Glomerular endothelial cell (primary cell): ENCODE measurements at places on chromosomes 13 and 19.

DNA sequence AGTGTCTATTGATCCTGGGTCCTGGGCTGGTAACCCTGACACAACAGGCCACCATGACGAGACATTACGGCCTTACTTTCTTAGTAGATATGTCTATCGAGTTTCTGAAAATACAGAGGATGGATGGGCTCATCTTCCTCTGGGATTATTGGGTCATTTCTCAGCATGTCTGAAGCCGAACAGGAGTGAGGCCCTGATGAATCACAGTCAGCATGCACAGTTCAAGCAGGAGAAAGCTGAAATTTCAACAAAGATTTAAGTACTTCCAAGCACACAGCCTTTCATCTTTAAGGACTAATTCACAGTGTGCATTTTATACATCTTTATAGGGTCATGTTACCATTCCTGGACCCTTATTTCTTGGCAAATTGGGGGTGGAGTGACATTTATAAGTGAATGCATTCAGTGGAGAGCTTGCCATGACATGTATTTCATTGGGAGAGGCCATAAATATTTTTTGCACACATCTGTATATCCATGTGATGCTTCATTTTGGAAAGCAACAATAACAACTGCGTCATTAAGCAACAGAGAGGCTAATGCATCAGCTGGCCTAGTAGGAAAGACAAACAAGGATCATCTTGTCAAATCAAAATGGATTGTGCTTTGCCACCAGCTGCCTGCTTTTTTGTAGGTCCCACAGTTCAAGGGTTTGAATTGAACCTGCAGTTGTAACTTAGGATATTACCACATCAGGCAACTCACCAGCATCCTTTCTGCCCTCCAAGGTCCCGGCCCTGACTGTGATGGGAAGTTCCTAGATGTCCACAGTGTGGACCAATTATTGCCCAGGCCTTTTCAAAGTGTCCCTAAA, 143.5 kb downstream of the DNAJC15 start:
- DNase-seq, result no peak

GRCh38 chr19:30320916-30321315, 51.3 kb upstream of the ZNF536 start:
- no peak for DNase-seq

- DNase-seq, result no peak
These were observed 10.9 kb upstream of the TLE5 start for GRCh38 chr19:3073159-3073563.

GRCh38 chr19:2719920-2720776, 1.0 kb downstream of the DIRAS1 start:
- no peak for DNase-seq

- no peak for DNase-seq
These were observed 707 bp upstream of the KLK8 start for GRCh38 chr19:51002089-51002532.

GRCh38 chr19:36916991-36917390, 859 bp downstream of the ZNF568 start:
- no peak for DNase-seq

DNA sequence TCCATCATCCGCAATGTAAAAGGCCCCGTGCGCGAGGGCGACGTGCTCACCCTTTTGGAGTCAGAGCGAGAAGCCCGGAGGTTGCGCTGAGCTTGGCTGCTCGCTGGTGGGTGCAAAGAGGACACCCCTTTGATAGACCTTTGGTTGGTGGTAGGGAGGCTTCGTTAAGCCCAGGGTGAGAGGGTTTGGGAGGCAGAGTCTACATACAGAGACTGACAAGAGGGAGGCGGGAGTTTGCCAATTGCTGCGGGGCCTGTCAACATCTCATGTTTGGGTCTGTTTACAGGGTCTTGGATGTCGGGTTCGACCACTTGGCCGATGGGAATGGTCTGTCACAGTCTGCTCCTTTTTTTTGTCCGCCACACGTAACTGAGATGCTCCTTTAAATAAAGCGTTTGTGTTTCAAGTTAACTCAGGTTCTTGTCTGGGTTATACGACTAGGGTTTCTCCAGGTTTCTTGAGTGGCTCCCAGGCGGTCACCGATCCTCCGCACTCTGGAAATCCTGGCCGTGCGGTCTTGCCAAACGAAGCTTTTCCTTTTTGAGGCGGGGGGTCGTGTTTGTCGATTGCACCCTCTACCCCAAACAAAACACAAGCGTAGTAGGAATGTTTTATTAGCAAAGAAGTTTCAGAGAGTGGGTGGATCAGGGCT, 816 bp downstream of the RPS28 start:
- DNase-seq, result no peak
